Osteoblast (primary cell): ENCODE measurements at places on chromosomes 3 and 15.
A peak's percentile ranks its signal among the peaks of the same experiment; 100 is the strongest.

DNA sequence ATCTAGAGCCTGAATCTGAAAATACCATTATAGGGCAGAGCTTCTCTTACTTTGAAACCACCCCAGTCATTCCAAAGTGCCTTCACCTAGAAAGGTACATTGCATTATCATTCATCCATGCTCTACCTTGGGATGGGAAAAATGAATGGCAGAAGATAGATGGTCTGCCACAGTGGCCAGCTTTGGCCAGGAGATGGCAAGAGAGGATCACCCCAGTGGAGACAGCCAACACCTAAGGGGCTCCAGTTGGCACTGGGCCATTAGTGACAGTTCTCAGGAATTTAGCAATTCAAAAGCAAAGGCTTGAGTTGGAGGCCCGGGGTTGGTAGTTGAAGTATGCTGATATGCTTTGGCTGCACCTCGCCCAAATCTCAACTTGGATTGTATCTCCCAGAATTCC, 253.6 kb upstream of the MRPL3 start:
- no peak for DNase-seq
- no peak overlapping the region for H3K27ac ChIP-seq
- H3K4me3 ChIP-seq, result no peak overlapping the region
- no peaks in the 10 kb centered on the region for H3K4me1 ChIP-seq
- H3K36me3 ChIP-seq, result no peaks in the 10 kb centered on the region

- peaks cover 47% of the 10 kb centered on the region for H3K4me1 ChIP-seq
- peak; percentile 59 for DNase-seq
- H3K4me3 ChIP-seq, result peak overlapping the region; percentile 96
- H3K36me3 ChIP-seq, result no peaks in the 10 kb centered on the region
- H3K27me3 ChIP-seq, result no peaks in the 10 kb centered on the region
Measured at GRCh38 chr3:12662593-12663400, 1.1 kb downstream of the RAF1 start.

- peaks cover 31% of the 10 kb centered on the region for H3K36me3 ChIP-seq
- H3K27ac ChIP-seq, result peak overlapping the region; percentile 72
- no peaks in the 10 kb centered on the region for H3K27me3 ChIP-seq
- peak overlapping the region; percentile 87 for H3K4me3 ChIP-seq
Measured at GRCh38 chr15:81323559-81323943, 390 bp downstream of the STARD5 start.

DNA sequence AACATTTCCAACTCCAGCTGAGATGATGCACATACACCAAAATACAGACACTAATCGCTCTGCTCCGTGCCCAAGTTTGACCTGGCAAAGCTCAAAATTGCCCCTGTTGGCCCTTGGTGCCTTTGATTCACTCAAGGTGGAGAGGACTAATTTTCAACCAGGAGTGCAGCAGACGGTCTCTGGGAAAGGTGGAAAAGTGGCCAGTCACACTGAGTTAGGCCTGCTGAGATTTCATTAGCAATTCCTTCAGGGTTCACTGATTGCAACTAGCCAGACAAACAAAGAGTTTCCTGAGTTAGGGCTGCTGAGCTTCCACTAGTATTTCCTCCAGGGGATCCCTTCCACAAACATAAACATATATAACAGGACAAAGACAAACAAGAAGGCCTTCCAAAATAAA, 28.7 kb upstream of the LHFPL4 start:
- no peaks in the 10 kb centered on the region for H3K36me3 ChIP-seq
- no peaks in the 10 kb centered on the region for H3K4me1 ChIP-seq
- DNase-seq, result no peak
- H3K4me3 ChIP-seq, result no peak overlapping the region
- H3K27ac ChIP-seq, result no peak overlapping the region
- H3K27me3 ChIP-seq, result peaks cover 5% of the 10 kb centered on the region

DNA sequence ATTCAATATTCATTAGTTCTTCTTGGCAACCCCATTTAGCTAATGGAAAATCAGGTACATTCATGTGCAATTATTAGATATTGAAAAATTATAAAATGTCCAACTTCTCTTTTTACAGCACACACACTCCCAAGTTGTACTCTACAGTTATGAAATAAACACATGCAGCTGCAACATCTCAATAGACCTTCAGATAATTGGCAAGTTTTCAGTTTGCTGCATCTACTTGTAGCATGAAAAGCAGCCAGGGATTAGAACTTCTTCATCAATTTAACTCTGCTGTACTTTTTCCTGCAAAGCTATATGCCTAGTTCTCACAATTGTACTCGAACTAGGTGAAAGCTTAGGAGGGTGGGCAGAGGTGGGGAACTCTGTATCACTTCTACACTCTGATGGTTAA, 46.6 kb upstream of the FHIT start:
- H3K27ac ChIP-seq, result no peak overlapping the region
- no peaks in the 10 kb centered on the region for H3K4me1 ChIP-seq
- no peak for DNase-seq
- no peaks in the 10 kb centered on the region for H3K27me3 ChIP-seq
- H3K36me3 ChIP-seq, result no peaks in the 10 kb centered on the region
- no peak overlapping the region for H3K4me3 ChIP-seq

DNA sequence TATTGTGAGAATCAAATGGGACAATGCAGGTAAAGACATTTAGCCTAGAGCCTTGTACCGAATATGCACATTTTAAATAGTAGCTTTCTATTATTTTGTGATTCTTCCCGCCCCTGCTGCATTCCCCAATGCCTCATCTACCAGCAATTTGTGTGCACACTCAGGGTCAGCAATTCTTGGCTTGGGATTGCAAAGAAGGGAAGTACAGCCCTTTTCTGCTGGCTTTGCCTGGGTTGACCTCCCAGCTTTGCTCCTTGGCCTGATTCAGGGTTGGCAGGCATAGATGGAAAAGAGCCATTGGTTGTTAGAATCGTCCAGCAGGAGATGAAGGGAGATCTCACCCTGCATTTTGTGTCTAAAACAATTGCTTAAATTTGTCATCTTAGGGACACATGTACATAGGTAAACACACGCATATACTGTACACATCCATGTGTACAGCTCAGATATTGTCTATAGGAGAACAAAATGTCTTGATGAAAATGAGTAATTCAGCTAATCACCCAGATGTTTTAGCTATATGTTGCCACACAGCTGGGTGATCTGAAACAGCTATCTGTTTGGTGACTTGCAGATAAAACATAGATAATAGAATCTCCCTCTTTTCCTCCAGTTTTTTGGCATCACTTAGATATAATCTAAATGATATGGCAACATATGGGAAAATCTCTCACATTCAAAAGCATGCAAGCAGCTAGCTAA, 340.9 kb upstream of the TBL1XR1 start:
- H3K27ac ChIP-seq, result peak overlapping the region; percentile 9
- peaks cover 26% of the 10 kb centered on the region for H3K4me1 ChIP-seq
- no peaks in the 10 kb centered on the region for H3K36me3 ChIP-seq
